ENCODE measurements at places on chromosomes 4 and X.
A peak's percentile ranks its signal among the peaks of the same experiment; 100 is the strongest.

DNA sequence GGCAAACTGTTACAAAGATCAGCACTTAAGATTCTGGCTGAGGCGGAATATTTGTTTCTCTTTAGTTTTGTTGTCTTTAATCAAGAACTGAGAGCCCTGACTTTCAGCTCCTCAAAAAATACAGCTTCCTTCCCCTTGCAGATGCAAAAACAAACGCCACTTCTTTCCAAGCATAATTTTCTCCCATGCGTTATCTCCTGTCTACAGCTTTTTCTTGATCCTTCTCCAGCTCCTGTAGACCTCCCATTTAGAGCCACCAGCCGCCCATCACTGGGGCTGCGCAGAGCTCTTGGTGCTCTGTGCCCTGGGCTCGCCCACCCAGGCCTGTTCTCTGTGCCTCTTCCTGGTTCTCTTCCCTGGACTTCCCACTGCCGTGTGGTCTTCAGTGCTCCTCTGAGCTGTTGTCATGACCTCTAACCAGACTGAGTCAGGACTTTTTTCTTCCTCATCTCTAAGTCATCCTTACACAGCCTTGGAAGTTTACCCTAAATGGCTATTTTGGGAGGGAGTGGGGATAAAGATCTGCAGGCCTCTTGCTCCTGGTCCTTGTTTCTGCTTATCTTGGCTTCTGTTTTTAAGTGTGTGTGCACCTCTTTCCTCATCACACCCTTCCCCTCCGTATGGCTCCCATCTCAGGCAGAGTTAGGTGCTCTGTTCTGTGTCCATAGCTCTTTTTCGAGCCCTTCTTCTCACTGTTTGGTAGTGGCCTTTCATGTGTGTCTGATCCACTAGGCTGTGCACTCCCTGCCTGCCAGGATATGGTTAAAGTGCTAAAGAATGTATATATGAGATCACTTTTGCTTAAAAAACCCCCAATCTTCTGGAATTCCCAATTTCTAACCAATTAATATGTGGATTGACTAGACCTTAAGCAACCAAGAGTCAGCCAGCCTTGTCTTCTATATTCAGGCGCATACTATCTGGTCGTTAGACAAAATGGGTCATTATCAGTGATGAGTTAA is 122.5 kb downstream of the PTTG2 start:
- no peak for DNase-seq

DNA sequence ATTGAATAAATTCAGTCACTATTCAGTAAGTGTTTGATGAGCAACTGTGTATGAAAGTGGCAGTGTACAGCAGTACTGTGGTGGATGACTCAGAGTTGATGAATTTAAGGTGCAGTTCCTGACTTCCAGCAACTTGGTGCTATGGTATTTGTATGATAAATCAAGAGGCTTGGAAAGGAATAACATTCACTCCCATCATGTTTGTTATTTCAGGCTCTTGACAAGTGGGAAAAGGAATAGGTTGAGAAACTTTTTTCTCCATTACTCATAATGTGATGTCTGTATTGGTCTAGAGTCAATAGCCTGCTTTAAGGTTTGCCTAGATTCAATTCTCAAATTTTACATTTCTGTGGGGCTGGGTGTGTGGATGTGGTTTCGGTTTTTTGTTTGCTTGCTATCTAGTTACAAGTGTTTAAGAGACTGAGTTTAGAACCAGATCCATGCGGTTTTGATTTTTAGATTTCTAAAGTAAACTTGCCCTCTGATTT is 35.1 kb upstream of the CYP2U1 start:
- no peak for DNase-seq

DNA sequence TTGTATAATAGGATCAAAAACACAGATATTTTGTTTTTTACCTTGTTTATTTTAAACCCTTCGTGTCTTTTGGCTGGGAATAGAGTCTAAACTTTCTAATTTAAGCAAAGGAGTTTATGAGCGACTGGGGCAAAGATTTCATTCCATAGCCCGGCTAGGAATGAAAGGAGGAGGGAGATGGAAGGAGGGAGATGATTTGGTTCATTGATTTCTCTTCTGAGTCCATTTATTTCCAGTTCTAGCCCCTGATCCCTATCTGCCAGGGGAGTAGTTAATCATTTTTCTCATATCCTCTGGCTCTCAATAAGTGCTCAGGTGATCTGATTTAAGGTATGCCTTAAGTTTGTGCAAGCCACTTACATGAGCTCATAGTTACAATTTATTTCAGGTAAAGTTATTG is 120.0 kb downstream of the SPRY1 start:
- no peak for DNase-seq

DNA sequence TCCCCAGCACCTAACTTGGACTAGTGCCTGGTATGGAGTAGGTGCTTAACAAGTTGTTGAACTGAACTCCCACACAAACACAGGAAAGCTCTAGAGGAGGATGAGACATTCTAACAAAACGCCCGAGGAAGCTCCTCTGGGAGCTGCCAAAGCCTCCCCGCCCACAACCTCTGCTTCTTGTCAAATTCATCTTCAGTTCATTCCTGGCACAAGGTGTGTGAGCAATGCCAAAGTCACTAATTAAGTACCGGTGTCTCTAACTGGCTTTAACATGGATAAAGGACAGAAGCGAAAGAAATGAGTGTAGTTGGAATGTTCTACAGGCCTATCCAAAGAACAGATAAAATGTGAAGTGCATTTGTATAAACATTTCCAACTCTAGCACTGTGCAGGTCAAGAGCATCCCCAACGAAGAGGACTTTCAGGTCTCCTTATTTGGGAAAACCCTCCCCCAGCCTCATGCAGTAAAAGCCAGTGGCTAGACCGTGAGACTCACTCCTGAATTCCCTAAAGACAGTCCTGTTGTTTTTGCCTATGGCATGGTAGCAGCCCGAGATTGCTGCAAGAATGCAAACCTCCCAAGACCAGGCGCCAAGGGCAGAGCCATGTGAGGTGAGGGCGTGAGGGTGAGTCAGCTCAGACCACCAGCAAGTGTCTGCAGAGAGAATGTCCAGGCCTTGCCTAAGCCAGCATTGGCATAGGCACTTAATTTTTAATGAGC is 72.2 kb upstream of the KLF3 start:
- no peak for DNase-seq

DNA sequence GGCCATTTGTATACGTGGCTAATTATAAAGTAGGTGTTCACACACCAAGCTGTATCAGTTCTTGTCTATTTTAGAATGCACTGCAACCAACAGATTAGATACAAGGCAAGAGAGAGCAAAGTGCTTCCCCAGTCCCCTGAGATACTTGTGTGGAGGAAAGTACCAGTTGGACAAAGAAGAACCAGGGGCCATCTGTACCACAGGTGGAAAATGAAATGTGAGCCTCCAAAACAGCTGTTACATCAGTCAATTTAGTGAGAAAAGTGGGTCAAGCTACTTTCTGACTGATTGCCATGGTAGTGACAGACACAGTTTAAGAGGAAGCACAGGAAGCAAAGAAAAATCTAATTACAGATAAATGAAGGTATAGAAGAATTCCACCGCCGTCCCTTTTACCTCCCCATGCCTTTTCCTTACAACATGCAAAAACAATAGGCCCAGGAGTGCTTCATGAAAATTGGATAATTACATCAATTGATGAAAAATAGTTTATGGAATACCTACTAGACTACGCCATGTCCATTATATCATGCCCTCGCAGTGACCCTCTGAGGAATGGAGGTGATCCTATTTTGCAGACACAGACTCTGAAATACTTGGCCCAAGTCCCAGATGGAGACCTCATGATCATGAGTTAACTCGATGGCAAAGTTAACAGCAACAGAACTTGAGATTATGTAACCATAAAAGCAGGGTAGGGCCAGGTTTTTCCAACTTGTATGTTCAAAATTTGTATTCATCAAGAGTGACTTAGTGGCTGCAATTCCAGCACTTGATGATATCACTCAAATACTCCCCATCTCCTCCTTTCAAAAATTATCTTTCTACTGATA is 15.8 kb downstream of the SMPX start:
- DNase-seq: peak; percentile 22

DNA sequence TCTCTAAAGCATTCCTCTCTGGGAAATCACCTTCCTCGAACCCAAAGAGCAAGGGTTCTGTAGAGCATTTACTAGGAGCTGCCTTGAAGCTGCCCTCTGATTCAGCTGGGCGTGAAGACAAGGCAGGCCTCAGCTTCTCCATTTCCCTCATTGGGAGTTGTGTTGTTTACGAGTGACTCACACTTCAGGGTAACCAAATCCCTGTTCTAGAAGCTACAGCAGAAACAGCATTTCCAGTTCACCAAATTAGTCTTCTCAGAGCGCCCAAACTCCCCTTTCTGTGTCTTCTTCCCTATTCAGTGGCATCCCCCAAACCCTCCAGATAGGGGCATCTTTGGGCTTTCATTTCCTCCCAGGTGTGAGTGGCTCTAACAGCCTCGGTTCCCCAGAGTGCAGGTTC is 863 bp upstream of the XPNPEP2 start:
- no peak for DNase-seq

GRCh38 chr4:152594978-152595925 is 59.4 kb upstream of the FBXW7 start:
- no peak for DNase-seq

- DNase-seq: no peak
Observed at GRCh38 chrX:69932323-69932722, 117.4 kb downstream of the AWAT2 start.

GRCh38 chr4:13484749-13485221 is 645 bp upstream of the RAB28 start:
- peak; percentile 56 for DNase-seq

DNA sequence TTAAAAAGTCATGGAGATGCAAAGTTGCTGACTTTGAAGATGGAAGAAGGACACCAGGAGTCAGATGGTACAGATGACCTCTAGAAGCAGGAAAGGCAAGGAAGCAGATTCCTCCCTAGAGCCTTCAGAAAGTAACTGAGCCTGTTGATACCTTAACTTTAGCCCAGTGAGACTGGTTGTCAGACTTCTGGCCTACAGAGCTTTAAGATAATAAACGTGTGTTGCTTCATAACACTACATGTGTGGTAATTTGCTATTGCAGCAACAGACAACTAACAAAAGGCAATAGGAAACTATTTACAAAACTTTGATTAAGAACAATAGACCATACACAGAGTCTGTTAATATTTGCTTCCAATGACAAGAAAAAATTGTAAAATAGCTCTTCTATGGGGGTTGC is 102.0 kb upstream of the USP38 start:
- no peak for DNase-seq

DNA sequence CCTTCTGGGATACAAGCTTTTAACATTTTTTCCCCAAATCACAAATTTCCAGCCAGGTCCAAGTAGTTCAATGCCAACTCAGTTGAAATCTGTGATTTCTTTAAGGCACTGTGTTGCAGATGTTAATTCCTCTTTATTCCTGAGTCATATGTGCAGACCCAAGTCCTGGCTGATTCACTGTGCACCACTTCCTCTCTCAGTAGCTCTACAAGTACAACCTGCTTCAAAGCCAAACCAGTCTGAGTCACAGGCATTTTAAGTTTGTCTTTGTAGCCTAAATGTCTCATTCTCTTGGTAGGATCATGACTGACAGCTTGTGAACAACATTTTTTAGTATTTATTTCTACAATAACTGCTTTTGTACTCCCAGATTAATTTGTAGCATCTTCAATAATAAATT is 165.6 kb upstream of the S100G start:
- DNase-seq: no peak

DNA sequence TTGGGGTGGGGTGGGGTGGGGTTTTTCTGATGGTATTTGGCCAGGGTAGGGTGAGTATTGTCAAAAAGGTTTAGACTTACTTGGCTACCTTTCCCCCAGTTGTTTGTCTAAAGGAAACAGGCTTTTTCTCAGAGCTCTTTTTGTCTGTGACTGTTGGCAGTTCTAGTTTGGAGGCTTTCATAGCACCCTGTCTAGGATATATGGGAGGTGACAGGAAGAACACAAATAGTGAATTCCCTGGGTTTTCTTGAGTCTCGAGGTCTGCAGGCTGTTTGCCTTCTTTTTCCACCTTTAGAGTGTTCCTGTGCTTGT is 13.5 kb downstream of the RPS6KA3 start:
- no peak for DNase-seq

- no peak for DNase-seq
Observed at GRCh38 chrX:125507119-125507518, 187.4 kb downstream of the TEX13C start.

DNA sequence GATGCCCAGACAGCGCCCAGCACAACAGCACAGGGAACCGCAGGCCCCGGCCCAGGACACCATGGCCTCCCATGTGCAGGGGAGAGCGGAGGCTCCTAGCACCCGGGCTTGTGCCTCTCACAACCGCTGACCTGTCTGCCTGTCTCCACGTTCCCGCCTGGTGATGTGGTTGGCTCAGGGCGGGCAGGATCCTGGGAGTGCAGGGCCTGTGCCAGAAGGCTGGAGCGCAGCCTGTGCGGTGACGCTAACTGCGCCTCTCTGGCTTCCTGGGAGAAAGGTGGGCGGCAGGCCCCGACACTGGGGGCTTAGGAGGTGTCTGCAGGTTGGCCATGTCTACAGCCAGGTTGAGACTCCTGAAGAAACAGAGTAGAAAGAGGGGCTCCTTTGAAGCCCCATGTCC is 48.7 kb downstream of the CPZ start:
- no peak for DNase-seq

GRCh38 chr4:145602129-145602760 is 16.9 kb upstream of the MMAA start:
- no peak for DNase-seq

DNA sequence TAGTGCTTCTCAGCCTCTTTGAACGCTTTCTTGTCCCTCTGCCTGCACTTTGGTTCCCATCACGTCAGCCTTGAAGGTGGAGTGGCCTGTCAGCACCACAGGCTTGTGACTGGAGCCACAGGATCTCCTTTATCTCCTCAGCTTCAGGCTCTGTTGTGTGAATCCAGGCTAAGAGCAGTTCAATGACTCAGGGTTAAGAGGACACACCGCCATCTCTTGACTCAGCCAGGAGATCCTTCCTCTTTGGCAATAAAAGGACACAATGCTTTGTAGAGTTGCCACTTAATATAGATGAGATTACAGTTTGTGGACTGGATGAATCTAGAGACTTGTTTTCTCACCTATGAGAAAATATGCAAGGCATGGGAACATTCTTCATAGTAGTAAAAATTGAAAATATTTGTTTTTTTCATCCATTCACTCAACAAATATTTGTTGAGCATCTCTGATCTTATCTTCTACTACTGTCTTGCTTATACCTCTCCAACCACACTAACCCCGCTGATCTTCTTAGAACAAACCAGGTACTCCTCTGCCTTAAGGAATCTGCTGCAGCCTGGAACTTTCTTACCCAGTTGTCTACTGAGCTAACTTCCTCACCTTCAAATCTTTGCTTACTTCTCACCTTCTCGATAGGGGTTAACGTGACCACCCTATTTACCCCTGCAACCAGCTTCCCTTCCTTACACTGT is 62.3 kb downstream of the UCHL1 start:
- no peak for DNase-seq

DNA sequence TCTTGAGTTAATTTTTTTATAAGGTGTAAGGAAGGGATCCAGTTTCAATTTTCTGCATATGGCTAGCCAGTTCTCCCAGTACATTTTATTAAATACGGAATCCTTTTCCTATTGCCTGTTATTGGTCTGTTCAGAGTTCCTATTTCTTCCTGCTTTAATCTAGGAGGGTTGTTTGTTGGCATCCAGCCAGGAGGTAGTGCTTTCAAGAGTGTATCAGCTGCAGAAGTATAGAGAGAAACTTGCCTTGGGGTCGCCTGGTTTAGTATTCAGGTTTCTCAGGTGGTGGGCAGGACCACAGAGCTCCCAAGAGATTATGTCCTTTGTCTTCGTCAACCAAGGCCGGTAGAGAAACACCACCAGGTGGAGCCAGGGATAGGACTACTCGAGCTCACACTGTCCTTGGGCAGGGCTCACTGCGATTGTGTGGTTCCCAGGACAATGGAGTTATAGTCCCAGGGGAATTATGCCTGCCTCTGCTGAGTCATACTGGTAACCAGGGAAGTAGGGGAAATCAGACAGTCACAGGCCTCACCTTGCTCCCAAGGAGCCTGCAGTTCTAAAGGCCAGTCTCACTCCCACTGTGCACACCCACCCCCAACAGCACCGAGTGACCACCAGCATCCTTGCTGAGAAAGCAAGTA is 168.1 kb downstream of the VSIG4 start:
- DNase-seq: no peak

Measured in NCI-H146 (cell line).